Stimulated activated CD4-positive, alpha-beta T cell treated with anti-CD3 and anti-CD28 coated beads, TNF-alpha, amount 100 ng/mL, for 1 hour (primary cell): ENCODE measurements at places on chromosomes 12 and 14.

GRCh38 chr12:85085066-85085465 lies 48.9 kb downstream of the LRRIQ1 start:
- no peak for DNase-seq

- no peak for DNase-seq
Measured at GRCh38 chr14:68210729-68211299, 391.2 kb downstream of the RAD51B start.

DNA sequence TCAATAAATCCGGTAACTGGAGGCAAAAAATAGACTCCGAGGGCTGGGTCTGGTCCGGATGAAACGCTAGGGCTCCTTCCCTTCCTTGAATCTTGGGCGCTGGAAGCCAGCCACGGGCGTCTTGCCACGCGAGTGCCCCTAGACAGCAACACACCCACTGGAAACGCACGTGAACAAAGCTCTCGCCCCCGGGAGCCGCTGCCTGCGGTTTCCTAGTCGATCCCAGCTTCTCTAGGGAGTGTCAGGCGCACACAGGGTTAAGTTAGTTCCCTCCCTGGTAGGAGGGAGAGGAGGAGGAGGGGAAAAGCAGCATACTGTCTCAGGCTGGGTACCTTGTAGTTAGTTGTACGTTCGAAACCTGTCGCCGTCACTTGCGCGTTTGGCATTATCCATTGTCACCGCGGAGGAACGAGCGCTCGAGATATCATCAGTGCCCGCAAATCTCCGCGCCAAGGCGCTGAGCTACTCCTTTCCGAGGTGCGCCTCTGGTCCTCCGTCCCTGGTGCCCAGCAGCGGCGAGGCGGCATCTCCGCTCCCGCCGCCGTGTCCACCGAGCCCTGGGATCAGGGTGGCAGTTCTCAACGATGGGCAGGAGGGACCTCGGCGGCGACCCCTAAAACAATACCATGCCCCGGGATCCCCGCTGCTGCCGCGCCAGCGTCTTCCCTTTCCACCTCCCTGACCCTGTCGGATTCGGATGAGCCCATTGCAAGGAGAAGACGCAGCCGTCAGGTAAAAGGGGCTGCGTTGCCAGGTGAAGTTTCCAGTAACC lies at the start of gene FLRT2:
TSS of gene FLRT2 (plus strand) at position 342 of the 772 bp plus-strand sequence. CDS start 91,371 bp downstream, outside the sequence.
- no peak for DNase-seq

GRCh38 chr14:64117671-64118402 lies 176.3 kb downstream of the ESR2 start:
- no peak for DNase-seq

- DNase-seq: no peak
Measured at GRCh38 chr12:92769124-92769901, 66.5 kb downstream of the PLEKHG7 start.

DNA sequence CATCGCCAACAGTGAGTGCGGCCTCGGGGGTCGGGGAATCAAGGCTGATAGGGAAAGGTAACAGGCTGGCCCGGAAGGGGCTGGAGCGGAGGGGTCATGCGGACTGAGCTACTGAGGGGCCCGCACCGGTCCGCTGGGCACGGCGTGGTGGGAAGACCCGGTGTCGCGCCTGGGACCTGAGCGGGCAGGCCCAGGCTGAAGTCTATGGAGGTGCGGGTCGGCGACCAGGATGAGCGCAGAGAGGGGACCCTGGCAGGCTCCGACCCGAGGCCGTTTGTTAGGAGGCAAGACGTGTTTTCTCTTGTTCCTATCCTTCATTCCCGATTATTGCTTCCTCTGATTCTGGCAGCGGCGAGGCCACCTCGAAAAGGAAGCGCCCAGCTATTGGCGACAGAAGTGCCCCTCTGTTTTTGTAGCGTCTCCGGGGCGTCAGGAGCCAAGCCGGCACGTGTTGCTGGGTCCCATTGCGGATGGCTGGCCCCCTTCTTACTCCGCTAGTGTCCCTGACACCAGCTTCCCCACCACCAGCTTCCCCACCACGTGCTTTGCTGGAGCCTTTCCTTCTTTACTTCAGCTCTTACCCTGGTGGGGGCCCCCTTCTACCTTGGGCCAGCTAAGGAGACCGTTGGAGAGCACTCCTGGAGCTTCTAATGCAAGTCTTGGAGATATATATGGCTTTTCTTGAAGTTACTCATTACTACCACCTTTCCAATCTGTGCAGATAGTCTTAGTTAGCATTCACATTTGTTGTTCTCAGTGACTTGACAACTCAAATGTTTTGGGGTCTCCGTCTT lies 653 bp downstream of the PA2G4 start:
- no peak for DNase-seq

DNA sequence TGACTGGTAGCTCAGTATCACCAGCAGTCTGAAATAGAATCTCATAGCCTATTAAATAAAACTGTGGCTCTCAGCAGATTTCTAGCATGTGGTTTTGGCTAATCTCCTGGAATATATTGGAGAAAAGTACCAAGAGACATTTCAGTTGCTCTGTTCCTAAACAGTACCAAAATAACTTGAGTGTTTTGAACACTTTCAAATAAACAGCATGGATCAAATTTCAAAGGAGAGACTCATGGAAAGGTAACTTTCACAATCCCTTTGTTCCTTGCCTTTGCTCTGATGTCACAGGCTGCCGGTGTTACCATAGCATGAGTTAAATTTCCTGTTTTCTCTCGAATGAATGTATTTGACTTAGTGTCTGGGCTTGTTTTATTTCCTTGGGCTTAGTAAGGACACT lies 3.4 kb downstream of the ARG2 start:
- no peak for DNase-seq

DNA sequence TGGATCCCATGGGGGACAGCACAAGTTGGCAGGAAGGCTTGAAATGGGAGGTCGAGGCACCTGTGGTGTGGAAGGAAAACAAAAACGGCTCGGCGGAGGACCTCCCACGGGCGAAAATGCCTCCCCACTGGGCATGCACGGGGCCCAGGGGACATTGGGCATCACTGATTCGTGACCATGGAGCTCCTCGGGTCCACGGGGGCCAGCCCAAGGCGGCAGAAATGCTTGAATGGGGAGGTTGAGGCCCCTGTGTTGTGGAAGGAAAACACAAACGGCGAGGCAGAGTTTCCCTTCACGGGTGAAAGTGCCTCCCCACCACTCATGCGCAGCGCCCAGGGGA lies 376.0 kb downstream of the ALG10 start:
- no peak for DNase-seq

GRCh38 chr14:93044121-93044520 lies 71.6 kb downstream of the ITPK1 start:
- no peak for DNase-seq

DNA sequence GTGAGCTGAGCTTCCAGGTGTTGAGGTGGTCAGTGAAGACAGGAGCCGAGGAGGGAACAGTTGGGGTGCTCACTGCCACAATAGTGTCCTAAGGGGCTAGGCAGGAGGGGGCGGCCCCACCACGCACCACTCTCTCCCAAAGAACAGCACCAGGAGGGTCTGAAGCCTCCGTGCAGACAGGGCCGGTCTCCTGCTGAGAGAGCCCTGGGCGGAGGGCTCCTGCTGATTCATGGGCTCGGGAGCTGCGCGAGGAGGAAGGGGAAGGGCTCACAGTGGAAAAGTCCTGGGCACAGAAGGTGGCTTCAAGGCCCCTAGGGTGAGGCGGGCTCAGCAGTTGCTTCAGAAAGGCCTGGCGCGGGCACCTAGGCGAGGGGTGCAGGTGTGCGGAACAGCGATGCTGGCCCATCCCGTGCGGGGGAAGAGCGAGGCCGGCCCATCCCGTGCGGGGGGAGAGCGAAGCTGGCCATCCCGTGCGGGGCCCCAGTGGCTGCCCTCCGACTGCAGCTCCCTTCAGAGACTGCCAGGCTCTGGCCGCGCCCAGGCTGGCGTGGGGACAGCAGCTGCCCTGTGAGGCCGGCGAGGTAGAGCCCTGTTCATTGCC lies 176.7 kb downstream of the ADGRD1 start:
- no peak for DNase-seq

GRCh38 chr14:99755629-99756603 lies 37.3 kb upstream of the EML1 start:
- no peak for DNase-seq

GRCh38 chr14:36086629-36087395 lies 89.7 kb downstream of the PTCSC3 start:
- no peak for DNase-seq

DNA sequence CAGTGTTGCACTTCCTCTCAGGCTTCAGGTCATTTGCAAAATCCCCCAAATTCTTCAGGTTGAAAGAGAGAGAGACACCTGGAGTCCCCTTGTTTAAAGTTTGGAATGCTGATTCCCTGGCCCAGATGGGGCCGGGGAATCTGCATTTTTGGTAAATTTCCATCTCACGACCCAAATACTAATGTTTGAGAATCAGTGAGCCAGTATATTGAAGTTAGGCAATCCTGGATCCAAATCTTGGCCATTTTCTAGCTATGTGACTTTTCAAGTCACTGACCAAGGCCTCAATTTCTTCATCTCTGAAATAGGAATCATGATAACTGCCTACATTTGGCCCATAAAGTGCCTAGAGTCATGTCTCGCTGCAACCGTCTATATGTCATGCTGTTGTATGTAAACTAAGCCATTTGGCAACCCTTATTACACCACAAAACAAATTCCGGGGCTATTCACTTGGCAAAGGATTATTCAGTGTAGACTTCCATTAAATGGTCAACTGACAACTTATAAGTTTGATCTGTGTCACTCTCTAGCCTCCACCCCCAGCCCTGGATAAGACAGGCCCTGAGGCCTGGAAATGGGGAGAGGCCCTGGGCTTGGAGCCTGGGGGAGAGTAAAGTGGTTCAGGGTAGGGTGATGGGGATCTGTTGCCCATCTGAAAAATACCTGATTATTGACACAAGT lies 3.7 kb upstream of the ZFP36L1 start:
- no peak for DNase-seq

DNA sequence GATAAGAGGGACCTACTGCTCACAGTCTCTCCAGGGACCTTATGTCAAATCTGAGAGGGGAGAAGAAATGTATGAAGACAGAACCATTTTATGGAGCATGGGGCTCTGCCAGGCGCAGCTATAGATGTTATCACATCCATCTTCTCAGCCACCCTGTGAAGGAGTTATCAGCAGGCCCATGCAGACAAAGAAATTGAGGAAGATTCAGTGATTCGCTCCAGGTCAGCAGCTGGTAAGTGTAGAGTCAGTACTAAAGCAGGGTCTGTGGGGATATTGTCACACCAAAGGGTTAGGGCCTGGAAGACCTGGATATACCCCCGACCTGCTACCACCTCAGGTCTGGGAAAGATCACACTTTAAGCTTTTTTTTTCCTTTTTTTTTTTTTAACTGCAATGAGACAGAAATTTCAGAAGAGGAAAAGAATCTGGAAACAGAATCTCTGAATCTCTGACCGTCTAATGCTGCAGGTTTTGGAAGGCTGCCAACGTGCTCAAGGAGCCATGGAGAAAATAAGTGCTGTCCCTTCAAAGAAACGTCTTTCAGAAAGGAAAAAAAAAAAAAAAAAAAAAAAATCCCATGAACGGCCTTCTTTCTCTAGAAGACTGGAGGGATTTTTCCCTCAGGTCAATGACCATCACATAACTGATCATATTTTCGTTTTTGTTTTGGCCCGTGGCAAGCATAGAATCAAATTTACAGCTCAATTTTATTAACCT lies 73.3 kb upstream of the PLEKHG7 start:
- DNase-seq: no peak

- DNase-seq: no peak
Measured at GRCh38 chr14:54116198-54116885, 159.7 kb upstream of the BMP4 start.

DNA sequence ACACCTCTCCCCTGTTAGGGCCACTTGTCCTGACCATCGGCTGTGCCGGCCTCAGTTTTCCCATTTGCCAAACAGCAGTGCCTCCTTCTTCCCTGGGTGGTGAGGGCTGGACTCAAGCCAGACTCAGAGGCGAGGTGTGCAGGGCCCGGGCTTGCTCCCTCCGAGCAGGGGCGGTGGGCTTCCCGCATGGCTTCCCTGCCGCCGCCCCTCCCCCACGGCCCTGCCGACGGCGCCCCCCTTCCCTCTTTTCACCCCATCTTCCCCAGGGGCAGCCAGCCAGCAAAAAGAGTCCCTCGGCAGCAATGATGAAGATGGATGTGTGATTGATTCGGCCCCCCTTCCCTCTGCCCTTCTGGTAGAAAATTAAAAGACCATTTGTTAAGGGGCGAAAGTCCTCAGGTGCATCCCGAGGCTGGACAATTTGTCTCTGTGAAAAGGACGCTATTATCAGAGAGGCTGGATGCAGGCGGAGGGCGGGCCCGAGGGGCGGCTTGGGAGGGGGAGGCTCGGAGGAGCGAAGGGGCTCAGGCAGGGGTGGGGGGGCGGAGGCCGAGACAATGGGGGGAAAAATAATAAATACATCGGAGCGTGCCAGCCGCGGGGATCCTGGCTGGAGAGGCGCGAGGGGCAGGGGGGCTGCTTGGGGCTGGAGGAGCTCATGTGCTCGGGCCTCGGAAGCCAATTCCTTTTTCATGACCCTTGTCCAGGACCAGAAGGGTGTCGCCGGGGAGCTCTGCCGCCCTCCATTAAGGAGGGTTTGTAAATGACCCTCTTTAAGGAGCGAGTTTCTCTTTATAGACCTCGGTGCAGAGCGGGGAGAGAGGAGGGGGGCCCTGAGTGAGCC lies 48.0 kb upstream of the LHX5 start:
- DNase-seq: no peak

DNA sequence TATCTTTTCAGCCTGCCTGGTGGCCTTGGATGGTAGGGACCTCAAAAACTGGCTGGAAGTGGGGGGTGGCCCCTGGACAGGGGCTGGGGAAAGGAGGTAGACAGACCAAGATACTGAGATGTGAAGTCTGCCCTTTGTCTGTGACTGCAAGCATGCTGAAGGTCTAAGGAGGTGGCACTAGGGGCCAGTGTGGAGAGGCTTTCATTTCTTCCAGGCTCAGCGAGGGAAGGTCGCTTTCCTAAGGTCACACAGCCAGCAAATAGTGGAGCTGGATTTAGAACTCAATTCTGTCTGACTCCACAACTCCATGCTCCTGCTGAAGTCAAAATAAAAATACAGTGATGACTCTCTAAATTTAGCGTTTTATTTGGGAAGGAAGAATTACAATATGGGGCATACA lies 11.3 kb upstream of the PLBD2 start:
- DNase-seq: no peak

DNA sequence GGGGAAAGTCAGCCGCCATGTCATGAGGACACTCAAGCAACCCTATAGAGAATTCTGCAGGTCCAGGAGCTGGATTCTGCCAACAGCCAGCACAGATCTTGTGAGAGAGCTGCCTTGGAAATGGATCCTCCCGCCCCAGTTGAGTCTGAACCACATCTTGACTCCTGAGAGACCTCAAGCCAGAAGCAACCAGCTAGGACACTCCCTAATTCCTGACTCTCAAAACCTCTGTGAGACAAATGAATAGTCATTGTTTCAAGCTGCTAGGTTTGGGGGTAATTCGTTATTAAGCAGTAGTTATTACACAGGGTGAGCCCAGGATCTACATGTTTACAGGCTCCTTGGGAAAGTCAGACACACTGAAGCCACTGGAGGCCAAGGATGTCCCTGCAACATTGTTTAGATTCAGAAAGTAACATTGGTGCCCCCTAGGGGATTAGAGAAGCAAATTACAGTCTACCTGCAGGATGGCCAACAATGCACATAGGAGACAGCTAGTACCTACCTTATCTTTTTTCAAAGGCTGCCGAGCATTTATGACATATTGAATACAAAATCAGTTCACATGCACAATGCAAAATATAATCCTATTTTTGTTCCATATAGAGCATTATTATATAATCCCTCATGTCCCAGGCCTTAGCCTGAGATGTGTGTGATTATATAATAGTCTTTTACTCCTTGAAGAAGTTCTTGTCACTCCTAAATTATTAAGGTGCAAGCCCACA lies 57.9 kb upstream of the FICD start:
- no peak for DNase-seq
